ENCODE measurements at places on chromosomes 11 and 22.

GRCh38 chr11:57506522-57506921, 9.0 kb downstream of the SLC43A1 start:
- DNase-seq = no peak

DNA sequence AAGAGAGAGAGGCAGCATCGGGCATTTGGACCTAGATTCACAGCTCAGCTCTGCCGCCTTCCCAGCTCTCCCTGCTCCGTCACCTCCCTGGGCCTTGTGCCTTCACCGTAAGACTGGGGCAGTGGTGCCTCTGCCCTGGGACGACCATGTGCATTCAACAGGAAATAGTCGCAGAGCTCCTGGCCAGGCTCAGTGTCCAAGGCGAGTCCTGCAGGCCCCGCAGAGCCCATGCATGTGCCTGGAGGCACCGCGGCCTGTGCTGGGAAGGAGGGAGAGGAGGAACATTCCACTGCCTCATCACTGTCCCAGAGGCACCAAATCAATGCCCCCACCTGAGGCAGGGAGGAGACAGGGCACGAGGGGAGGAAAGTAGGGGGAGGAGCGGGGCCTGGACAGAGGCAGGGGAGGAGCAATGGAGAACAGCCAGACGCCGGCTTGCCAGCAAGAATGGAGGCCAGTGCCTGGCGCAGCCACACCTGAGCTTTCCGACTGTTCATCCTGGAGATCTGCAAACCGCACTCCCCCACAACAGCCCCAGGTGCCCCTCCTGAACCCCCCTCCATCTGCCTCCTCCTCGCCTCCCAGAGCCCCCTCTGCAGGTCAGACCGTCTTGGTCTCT, 74.4 kb upstream of the PRR5 start:
- no peak for DNase-seq

DNA sequence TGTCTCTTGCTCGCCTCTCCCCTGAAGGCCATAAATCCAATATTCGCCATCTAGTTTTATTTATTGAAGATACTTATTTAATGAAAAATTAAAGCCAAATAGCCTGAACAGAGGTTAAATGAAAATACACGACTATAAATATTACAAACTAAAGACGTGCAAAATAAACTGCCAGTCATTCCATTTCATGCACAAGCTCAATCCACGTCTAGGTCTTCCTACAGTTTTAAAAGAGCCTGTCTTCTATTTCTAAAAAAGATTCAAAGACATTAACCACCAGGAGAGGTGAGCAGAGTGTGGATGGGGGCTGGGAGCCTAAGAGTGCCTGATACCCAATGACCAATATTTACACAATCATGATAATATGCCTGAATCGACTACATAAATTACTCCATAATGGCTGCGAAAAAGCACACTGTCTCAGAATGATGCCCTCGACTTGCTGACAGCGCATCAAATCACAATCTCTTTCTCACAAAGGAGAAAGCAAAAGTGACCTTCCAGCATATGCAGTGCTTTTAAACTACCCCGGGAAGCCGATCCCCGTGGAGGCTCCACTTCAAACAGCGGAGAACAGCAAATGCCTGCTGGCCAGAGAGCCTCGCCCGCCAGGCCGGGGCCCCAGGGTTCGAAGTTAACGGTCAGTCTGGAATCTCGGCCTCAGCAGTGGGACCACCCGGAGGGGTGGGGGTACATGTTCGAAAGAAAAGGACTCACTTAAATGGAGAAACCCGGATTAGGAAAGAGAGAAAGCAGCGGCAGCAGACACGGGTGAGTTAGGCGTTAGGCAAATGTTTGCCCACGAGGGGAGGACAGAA, 1.7 kb downstream of the FCHSD2 start:
- DNase-seq = peak; percentile 80

- no peak for DNase-seq
Measured at GRCh38 chr22:35615156-35615555, 2.0 kb downstream of the MB start.

DNA sequence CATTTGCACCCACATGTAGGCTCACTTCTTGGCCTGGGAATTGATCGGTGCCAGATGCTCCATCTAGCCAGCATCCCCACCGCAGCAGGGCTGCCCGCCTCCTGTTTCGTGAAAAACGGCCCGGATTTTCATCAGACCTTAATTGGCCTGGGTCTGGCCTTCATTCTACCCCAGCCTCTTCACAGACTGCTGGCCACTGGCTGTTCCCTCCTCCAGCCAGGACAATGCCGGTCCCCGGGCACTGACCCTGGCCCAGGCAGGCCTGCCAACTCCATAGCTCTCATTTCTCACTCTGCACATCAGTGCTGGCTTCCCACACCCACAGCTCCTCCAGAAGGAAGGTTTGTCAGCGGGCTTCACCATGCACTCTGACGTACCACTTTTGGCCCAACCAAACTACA, 27.9 kb downstream of the TIMP3 start:
- no peak for DNase-seq

DNA sequence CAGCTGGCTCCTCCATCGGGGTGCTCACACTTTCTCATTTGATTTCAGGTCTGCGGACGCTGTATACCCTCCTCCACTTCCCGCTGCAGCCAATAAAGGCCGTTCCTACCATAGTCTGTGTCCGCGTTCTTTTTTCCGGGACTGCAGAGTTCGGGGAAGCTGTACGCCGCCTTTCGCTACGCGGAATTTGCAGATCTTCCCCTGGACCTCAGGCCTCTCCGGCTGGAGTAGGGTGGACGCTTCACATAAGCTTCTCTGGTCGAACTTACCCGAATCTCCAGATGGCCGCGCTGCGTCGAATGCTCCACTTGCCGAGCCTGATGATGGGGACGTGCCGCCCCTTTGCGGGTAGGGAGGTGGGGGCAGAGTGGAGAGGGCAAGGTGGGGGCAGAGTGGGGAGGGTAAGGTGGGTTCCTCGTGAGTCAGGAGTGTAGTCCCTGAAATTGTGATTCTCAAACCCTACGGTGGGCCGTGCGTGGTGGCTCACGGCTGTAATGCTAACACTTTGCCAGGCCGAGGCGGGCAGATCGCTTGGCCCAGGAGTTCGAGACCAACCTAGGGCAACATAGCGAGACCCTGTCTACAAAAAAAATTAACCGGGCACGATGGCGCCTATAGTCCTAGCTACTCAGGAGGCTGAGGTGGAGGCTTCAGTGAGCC, 617 bp downstream of the CSKMT start:
- DNase-seq = no peak

- DNase-seq = no peak
Measured at GRCh38 chr22:47449508-47450270, 687.2 kb downstream of the TBC1D22A start.

- no peak for DNase-seq
Measured at GRCh38 chr22:50545522-50546325, at the start of gene KLHDC7B. KLHDC7B (plus strand) TSS chr22:50545899; CDS start chr22:50546244, 345 bp downstream.

DNA sequence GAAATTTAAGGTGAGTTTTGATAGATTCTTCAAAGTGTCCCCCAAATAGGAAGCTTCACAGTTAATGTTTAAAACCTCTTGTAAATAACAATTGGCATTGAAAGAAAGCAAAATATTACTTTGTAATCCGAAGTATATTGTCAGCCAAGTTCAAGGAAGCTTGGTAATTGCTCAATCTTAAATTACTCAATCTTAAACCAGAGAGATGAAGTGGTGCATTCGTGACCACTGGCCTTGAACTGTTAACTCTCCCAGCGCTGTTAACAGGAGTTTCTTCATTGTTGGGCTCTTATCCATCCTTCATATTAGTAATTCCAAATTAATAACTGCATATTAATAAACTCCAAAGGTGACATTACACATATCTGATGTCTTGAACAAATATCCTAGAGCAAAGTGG, 20.6 kb upstream of the FDX1 start:
- DNase-seq = no peak

- DNase-seq = no peak
Measured at GRCh38 chr11:130511765-130512164, 63.3 kb downstream of the ADAMTS15 start.

DNA sequence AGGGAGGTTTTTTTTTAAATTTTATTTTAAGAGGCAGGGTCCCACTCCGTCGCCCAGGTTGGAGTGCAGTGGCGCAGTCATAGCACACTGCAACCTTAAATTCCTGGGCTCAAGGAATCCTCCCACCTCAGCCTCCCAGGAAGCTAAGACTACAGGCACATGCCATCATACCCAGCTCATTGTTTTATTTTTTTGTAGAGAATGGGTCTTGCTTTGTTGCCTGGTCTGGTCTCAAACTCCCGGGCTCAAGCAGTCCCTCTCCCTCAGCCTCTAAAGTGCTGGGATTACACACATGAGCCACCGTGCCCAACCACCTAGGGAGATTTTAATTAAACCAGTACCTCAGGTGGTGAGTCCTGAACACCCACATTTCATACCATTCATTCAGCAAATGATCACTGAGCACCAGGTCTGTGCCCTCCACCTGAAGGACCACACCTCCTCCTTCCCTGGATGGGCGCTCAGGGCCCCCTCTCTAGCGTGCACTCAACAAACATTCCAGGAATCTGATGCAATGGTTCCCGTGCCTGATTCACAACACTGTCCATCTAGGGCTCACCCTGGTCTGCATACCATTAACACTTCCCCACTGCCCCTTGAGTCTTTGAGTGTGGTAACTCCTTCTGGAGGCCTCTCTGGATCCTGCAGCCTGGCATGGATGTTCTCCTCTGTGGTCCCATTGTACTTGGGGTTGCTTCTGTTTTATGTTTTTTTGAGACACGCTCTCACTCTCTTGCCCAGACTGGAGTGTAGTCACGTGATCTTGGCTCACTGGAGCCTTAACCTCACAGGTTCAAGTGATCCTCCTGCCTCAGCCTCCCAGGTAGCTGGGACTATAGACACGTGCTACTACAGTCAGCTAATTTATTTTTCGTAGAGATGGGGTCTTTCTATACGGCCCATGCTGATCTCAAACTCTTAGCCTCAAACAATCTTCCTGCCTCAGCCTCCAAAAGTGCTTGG, 9.6 kb upstream of the MYH9 start:
- no peak for DNase-seq

GRCh38 chr22:38086001-38086845, 2.2 kb upstream of the SLC16A8 start:
- no peak for DNase-seq

DNA sequence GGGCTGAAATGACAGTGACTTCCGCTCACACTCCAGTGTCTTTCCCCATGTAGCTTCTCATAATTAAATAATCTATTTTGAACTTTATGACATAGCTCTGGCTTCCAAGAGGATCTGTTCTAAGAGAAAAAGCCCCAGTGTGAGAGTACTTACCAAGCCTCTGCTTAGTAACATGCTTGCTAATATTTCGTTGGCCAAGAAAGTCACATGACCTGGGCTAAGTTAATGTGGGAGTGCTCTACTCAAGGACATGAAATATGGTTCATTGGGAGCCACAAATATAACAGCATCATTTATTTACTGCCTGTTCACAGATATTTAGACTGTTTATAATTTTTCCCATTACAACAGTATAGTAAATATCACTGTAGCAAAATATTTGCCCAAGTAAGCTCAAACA, 42.5 kb downstream of the CCDC73 start:
- DNase-seq = no peak

DNA sequence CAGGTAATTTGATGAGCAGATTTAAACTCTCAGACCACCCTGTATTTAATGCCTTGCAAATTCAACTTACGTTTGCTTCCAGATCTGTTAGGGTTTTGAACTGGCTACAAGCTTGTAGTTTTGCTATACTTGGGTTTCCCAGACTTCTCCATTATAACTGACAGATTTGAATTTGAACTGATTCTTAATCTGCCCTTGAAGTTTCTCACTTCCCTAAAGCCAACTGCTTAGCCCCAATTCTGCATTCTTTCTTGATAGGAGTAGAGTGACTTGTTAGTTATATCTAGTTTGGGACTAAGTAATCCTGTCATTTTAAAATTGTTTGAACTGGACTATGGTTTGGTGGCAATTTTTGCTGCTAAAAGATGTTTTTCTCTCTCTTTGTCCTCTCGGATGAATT, 9.7 kb downstream of the LAYN start:
- no peak for DNase-seq

DNA sequence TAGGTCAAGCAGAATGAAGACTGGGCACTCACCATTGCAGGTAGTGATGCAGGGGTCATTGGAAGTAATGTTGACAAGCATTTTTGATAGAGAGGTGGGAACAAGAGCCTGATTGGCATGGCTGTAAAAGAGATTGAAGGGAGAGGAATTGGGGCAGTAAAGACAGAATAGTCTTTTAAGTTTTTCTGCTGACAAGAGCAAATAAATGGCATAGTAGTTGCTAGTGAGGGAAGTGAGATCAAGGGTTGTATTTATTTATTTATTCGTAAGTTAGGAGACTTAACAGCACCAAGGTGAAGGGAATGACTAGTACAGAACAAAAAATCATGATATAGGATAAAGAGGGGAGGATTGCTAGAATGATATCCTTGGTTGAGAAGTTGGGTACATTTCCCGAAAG, 11.0 kb downstream of the SYT9 start:
- no peak for DNase-seq

DNA sequence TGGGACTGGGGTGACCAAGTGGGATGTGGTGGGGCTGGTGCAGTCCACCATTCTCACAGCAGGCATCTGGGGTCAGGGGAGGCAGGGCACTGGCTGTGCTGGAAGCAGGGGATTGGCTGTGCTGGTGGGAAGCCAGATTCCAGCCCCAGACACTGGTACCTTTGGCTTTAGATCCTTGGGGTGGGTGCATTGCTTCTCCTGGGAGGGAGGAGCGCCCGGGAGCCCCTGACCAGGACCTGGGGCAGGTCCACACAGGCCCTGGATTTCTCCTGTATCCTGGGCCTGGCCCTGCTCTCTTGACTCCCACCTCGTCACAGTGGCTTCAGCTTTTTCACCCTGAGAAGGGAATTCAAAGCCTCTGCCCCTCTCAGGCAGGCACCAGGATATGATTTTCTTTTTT, 38.5 kb downstream of the ST3GAL4 start:
- DNase-seq = no peak

- DNase-seq = no peak
Measured at GRCh38 chr11:6693342-6694228, 10.4 kb upstream of the MRPL17 start.

DNA sequence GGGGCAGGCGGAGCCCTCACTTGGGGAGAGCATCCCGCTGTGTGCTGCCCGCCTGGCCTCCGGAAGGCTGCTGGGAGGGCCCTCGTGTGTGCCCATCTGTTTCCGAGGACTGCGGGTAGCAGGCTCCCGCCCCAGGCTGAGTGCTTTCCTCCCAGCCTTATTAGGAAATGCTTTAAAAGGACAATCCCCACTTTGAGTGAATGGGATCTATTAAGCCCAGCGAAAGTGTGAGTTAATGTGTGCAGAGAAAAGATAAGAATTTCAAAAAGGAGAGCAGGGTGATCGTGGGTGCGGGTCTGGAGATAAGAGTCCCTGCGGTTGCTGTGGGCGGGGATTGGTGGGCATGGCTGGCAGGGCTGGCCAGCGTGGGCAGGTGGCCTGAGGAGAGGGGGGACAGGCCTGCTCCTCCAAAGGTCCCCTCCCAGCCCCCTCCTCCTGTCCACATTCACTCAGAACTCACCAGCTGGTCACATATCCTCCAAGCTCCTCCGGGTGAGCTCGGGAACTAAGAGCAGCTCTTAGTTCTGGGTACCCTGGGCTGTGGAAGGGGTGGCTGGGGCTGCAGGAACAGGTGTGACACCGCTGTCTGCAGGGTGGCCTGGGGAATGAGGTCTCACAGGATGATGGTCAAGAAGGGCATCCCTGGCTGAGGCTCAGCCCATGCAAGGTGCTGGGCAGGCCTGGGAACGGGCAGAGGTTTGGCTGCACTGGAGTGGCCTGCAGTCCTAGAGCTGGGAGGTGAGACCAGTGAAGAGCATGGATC, 1260.3 kb downstream of the BRD1 start:
- peak; percentile 23 for DNase-seq
